NCI-H82 (cell line): ENCODE measurements at places on chromosomes 1 and 21.
A peak's percentile ranks its signal among the peaks of the same experiment; 100 is the strongest.

DNA sequence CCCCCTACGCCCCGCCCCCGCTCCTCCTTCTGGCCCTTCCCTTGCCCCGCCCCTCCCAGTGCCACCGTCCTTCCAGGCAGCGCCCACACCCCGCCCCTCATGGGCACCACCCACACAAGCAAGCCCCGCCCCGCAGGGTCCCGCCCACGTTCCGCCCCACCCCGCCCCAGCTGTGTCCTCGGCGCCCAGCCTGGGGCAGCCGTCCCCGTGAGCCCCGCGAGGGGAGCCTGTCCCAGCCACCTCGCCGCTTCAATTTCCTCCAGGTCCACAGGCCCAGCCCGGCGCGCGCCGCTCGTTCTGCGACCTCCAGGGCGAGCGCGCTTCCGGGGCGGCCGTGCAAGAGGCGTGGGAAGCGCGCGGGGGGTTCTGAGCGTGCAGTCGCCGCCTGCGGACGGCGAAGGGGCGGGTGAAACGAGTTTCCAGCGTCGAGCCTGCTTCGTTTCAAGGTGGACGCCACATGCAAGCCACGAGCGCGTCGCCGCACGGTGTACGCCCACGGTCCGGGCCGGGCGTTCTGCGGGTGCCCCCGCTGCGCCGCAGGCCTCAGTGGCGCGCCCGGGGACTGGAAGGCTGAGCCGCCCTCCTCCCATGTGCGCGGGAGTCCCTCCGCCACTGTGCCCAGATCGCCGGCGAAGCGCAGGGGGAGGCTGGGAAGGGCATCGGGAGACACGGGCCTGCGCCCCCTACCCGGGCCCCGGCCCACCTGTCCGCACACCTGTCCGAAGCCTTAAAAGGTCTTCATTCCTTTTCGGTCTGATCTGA is 10.8 kb upstream of the FAAP20 start:
- peak; percentile 97 for DNase-seq

DNA sequence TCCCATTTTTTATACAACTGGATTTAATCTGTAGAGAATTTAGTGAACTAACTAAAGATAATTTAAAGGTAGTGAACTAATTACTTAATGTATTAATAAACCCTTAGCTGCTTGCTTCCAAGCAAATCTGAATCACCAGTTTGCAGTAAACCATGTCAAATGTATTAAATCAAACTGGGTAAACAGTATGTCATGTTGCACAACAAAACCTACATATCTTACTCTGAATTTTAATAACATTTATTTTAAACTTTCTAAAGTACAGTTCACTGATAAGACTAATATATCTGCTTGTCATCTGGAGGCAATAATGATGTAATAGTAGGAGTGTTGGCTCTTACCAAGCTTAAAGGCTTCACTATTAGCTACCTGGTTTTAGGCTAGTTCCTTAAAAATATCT is 52.5 kb upstream of the SCYL3 start:
- no peak for DNase-seq

GRCh38 chr21:25080661-25081060 is 526.6 kb downstream of the MRPL39 start:
- DNase-seq: no peak

GRCh38 chr1:84884671-84885389 is 8.2 kb downstream of the LPAR3 start:
- no peak for DNase-seq

GRCh38 chr1:106584676-106585075 is 471.8 kb upstream of the PRMT6 start:
- no peak for DNase-seq

GRCh38 chr1:181424786-181425403 is 58.4 kb upstream of the CACNA1E start:
- peak; percentile 96 for DNase-seq
